ENCODE measurements at places on chromosomes 13 and 19.

DNA sequence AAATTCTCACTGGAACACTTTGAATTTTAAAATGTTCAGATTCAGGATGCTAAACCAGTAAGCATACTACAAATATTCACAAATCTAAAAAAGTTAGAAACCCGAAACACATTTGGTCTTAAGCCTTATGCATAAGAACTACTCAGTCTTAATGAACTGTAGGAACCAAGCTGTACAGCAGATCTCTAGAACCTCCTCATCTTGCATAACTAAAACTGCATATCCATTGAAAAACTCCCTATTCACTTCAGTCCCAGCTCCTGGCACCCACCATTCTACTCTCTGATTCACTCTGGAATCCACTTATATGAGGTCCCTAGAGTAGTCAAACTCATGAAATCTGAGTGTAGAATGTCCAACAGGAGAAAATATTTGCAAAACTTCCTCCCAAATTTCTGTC lies 65.6 kb upstream of the CEACAM8 start:
- no peak for DNase-seq

DNA sequence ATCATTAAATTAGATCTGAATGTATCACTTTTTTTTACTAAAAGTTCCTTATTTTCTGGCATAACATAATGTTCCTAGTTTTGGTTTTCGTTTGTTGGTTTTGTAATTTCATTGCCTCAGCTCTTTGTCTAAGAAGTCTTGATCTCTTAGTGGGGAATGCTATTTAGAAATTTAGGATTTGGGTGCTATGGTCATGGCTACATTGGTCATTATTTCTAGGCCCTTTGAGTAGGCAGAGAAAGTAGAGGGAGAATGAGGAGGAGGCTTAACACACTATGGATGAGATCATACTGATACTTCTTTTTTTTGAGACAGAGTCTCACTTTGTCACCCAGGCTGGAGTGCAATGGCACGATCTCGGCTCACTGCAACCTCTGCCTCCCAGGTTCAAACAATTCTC lies 41.8 kb downstream of the PIBF1 start:
- no peak for DNase-seq

GRCh38 chr13:103895835-103896531 lies 829.8 kb upstream of the SLC10A2 start:
- DNase-seq, result no peak

DNA sequence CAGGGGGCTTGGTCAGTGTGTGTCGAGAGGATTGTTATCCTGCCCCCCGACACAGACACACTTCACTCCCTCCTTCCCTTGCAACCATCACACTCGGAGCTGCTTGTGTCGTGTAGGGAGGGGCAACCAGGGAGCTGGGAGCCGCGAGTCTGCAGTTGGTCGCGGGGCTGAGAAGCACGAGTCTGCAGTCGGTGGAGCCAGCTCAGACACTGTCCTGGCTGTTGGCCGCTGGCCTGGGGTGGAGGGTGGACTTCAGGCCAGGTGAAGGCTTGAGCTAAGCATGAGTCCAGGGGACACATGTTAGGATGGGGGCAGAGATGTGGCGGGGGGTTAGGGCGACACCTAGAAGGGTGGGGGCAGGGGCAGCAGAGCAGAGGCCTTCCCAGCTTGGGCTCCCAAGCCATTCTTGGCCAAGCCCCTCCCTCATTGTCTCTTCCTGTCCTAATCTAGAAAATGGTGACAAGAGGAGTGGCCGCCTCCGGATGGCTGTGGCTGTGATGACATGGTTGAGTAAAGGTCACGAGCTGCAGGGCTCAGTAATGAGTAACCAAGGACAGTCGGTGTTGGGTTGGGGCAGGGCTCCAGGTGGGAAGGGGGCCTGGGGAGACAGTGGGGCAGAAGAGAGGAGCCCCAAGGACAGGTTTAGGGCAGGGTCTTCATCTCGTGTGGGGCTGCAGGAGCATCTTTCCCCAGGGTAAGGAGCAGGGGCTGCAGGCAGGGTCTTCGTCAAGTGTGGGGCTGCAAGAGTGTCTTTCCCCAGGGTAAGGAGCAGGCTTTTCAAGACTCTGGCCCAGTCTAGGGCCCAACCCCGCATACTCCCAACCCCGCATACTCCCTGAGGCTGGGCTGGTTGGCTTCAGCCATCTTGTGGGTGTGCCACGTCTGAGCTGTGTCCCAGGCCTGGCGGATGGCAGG lies 8.6 kb downstream of the PPP5C start:
- DNase-seq, result no peak

GRCh38 chr13:24443366-24443765 lies 69.2 kb downstream of the PARP4 start:
- no peak for DNase-seq

- DNase-seq, result no peak
Observed at GRCh38 chr19:326871-327270, 17.7 kb downstream of the MIER2 start.

- DNase-seq, result no peak
Observed at GRCh38 chr13:112114391-112114790, 47.4 kb downstream of the SOX1 start.

- no peak for DNase-seq
Observed at GRCh38 chr13:21934284-21934683, 263.4 kb downstream of the FGF9 start.

- no peak for DNase-seq
Observed at GRCh38 chr19:53915000-53915399, 5.9 kb downstream of the CACNG7 start.

DNA sequence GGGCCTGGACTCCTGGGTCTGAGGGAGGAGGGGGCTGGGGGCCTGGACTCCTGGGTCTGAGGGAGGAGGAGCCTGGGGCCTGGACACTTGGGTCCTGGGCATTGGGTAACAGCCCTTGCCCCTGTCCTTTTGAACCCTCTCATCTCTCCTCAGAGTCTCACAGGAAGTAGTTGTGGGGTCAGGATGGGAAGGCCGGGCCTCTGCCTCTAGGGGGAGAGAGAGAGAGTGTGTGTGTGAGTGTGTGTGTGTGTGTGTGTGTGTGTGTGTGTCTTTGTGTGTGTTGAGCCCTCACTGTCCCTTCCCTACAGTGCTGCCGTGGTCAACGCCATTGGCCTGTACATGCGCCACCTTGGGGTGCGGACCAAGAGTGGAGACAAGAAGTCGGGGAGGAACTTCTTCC lies 10.9 kb downstream of the ARHGEF1 start:
- no peak for DNase-seq

DNA sequence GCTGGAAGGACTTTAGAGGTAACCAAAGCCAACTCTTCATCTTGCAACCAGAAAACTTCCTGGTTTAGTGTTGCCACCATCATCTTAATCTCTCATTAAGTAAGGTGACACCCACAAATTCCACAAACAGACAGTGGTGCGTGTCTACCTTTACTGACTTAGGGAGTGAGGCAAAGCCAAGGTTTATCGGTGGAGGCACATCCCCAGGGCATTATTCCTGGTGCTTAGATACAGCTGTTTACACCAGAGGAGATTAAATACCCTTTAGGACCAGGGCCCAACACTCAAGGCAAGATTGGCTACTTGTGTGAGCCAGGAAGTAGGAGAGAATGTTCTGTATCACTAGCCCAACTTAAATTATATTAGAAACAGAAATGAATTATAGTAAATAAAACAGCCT lies 9.5 kb downstream of the STOML3 start:
- DNase-seq, result no peak

DNA sequence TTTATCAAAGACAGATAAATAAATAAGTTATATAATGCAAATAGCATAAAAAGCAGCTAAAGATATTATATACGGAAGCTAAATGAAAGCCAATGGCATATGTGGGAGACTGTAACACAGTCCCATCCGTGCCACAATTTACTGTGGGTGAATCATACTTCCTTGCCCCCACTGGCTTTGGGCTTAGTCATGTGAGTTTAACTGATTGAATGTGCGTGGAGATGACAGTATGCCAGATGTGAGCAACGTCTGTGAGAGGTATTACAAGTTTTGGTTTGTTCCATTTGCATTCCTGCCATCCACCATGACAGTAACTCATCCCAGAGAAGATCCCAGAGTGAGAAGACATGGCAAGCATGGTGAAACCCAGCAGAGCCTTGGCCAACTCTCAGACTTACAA lies 340.0 kb downstream of the SUCLA2 start:
- peak; percentile 72 for DNase-seq

GRCh38 chr19:57088133-57088532 lies 31.7 kb upstream of the USP29 start:
- DNase-seq, result no peak

- DNase-seq, result peak; percentile 34
Observed at GRCh38 chr19:13240312-13241022, 90.3 kb downstream of the IER2 start.

DNA sequence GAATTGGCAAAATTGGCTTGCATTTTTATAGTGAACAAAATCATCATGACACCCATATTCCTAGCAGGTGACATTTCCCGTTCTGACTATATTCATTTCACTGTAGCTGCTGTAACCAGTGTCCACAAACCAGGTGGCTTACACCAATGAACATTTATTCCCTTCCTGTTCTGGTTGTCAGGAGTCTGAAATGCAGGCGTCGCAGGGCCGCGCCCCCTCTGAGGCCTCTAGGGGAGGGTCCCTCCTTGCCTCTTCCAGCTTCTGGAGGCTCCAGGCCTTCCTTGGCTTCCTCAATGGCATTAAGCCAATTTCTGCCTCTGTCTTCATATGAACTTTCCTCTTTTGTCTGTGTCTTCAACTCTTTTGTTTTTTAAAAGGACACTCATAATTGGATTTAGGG lies 6.5 kb upstream of the RLN3 start:
- DNase-seq, result no peak

DNA sequence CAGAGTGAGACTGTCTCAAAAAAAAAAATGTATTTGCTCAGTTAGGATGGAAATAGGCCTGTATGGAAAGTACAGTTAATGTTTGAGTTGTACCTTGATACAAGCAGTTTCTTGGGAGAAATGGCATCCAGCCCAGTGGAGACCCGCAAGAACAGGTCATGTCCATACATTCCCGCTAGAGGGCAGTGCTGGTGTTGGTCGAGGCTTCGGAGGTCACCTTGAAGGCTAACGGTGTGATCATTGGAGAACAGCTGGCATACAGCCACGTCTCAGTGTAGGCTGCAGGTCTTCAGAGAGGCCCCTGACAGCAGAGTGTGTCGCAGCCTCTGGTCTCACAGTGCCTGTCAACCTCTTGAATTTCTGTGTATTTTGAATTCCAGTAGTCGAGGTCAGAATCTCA lies 7.5 kb downstream of the ZNF610 start:
- DNase-seq, result peak; percentile 8

- peak; percentile 26 for DNase-seq
Observed at GRCh38 chr19:15418231-15418578, 583 bp downstream of the AKAP8L start.

GRCh38 chr19:17797424-17798201 lies 2.7 kb downstream of the B3GNT3 start:
- DNase-seq, result peak; percentile 98

- DNase-seq, result peak; percentile 46
Observed at GRCh38 chr19:21835810-21836444, at the start of gene ZNF43. Gene ZNF43, minus strand, starts transcription at chr19:21836182. Its CDS starts 144 bp downstream, at chr19:21836038.

DNA sequence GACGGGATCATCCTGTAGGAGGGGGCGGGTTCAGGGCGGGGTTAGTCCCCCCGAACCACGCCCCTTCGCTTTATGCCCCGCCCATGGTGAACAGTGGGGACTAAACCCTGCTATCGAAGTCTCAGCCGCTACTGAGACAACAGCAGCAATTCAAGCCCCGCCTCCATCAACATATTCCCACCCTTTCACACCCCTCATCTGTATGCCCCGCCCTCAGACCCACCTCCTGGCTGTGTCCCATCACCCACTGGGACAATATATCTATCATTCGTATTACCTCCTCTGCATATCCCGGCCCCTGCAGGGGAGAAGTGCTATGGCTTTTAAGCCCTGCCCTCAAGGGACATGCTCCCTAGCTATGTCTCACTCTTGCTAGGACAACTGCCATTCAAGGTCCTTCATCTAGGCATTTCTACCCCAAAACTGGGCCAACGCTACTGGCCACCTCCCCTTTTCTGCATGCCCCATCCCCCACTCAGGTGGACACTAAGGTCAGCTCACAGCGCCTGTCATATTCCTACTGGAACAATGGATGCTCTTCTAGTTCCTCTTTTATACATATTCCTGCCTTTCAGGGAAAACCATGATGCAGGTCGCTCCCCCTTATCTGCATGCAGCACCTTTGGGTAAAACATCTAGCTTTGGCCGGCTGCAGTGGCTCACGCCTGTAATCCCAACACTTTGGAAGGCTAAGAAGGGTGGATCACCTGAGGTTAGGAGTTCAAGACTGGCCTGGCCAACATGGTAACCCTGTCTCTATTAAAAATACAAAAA lies 11.9 kb downstream of the LRFN1 start:
- no peak for DNase-seq

DNA sequence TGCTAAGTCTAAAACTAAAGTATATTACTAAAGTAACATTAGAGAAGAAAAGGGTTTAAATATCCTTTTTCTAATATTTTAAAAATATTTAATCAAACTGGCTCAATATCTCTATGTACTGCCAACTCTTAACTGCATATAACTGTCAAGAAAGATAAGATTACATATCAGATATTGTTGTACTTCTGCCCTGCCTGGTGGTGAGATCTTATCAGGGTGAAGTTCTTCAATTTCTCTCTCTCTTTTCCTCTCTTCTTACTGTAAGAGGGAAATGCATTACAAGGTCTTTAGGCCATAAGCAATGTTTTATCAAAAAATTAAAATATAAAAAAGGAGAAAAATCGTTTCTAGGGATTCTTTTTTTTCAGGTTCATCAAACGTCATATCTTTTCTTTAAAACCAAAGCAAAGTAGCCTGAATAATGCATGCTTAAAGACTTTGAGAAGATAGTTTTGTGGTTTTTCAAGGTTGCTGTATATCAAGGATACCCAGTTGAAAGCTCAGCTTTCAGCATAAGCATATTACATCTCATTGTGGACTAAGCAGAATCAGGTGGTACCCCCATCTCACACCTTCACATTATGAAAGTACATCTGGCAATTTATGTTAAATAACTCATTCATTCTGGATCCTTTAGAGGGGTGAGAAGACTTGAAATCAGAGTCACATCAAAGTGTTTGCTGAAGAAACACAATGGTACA lies 1625.7 kb upstream of the SLC10A2 start:
- no peak for DNase-seq

- DNase-seq, result no peak
Observed at GRCh38 chr13:109785892-109786450, 412 bp downstream of the IRS2 start.

GRCh38 chr19:35090506-35091214 lies 25.0 kb upstream of the FXYD3 start:
- peak; percentile 75 for DNase-seq

GRCh38 chr13:99296398-99296797 lies 10.8 kb downstream of the GPR183 start:
- DNase-seq, result no peak

DNA sequence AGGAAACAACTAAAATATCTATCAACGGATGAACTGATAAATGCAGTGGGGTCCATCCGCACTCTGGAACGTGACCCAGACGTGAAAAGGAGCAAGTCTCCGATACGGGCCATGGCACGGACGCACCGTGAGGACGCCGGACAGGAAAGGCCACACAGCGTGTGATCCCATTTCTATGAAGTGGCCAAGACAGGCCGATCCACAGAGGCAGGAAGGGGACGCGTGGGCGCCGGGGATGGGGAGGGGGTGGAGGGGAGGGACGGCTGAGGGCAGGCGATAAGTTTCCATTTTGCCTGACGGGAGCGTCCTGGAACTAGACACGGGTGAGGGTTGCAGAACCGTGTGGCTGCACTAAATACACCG lies 13.8 kb downstream of the SHC2 start:
- DNase-seq, result no peak

Data from PC-3 (cell line).